ENCODE measurements at places on chromosomes 2 and 18.

DNA sequence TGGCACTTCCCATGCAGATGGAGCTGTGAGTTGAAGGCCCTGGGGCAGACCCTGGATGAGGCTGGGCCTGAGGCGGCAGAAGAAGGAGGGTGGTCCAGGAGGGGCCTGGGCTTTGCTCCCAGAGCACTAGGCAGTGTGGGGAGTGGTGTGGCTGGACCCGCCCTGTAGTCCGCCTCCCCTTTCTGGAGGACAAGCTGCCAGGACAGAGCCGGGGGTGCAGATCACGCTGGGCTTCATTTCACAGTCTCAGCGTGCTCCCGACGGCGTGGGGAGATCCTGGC is 49.8 kb downstream of the PTGR3 start:
- DNase-seq, result peak; percentile 62

- DNase-seq, result peak; percentile 28
Measured at GRCh38 chr2:8600456-8600855, 81.4 kb upstream of the ID2 start.

DNA sequence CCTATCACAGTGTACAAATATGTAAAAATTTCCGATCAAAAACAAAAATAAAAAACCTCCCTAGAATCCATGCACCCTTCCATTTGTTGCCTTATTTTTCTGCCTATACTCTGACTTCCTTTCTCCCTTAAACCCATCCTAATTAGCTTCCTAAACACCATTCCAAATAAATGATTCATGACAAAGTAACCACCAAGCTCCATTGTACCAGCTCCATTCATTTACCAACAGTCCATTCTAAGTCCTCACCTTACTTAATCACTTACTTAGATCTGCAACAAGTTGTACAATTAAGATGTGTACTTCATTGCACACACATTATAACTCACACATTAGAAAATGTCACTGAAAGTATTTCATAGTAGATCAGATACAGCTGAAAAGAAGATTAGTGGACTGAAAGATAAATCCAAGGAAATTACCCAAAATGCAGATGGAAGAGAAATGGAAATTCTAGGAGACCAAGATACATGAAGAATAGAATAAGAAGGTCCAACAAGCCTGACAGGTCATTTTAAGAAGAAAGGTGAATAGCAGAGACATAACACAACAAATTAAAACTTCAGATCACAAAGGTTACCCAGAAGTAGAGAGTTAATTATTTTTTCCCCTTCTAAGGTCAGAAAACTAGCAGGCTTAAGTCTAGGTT is 154.6 kb downstream of the DYM start:
- no peak for DNase-seq

GRCh38 chr2:176293334-176293733 is 24.1 kb downstream of the MTX2 start:
- no peak for DNase-seq

DNA sequence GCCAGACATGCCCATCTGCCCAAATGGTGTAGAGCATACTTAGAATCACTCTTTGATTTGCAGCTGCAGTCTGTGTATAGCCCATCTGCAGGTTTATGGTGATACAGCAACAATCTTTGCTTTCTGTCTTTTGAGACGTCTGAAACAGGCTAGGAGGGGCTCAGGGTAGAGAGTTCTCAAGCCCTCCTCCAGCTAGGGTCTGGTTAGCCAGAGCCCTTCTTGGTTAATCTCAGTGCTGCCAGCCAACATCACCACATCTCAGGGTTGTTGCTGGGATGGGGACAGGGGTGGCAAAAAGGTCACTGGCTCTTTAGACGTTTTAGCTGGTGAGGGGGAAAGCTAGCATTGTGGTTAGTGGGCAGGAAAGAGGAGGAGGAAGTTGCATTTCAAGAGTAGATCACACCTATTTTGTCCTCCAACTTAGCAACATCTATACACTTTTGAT is 136.6 kb upstream of the ACAA2 start:
- no peak for DNase-seq

DNA sequence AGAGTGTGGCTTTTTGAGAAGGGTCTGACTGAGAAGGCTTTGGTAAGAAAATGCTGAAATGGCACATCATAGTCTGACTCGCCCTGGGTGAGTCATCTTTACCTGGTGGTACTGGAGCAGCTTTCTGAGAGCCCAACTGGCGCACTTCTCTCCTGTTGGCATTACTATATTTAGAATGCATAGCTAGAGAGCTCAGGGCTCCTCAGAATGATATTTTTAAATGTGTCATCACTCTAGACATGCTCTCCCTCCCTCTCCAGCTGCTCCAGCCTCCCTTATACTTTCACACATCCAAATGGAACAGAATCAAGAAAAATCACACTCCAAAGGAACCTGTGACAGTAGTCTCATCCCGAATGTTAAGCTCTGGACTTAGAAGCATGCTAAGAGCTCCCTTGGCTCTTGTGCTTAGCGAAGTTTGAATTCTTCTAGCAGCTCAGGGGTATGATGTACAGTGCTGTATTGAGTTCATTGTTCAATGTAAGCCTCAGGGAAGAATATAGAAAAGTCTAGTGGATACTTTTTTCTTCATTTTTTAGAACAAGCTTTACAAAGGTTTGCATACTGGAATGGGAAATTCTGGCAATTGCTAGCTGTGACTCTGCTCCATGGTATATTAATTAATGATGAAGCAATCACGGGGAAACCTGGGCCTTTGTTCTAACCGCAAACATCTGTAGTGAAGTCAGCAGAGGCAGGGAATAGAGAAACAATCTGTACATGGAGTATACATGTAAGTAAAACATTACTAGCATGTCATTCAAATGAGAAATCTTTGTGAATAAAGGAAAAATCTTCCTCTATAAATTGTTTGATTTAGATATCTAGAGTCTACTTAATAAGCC is 751.2 kb upstream of the NRXN1 start:
- DNase-seq, result no peak

- no peak for DNase-seq
Measured at GRCh38 chr2:70799706-70800105, 9.3 kb upstream of the FIGLA start.

DNA sequence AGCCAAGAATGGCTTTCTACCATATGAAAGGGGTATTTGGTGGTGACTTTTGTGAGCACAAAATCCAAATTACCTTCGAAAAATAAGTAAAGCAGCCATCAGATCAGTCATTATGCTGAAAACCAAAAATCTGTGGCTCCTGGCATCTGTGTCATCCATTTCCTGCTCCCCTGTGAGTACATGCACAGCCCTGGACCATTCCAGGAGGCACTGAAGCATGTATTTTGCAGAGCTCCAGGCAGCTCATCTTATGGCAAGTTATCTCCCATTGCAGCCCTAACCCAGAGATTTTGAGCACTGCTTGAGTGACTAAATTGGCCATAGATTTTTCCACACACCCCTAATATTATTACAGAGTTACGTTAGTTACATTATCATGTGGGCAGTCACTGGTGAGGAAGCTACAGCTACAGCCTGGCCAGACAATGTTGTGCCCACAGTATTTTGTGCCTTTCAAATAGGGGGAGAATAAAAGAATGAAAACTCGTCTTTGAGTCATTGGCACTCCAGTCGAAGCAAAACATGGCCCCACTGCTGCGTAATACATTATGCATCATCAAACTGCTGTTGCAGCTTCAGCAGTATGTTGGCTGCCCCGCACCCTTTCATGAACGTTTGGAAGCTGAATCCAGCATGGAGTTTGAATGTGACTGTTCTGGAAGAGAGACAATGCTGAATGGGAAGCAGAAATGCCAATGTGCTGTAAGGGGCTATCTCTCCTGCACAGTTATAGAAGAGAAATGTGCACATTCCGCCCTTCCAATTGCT is 702.2 kb downstream of the RNF144A start:
- DNase-seq, result no peak

DNA sequence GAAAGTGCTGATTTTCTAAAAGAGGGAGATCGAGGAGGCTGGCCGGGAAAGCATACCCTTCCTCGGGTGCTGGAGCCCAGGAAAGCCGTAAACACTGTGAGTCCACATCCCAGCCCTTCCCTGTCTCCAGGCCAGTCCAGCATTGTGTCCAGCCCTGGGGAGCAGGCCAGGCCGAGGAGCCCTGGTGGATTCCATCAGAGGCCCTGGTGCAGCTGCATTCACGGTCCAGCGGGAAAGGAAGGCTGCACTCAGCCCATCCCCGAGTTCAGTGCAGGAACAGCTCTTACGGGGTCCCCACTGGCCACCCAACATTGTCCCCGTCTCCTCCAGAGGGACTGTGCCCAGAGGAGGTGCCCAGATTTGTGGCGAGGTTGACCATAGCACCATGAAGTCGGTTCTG is 218.6 kb downstream of the KLHL29 start:
- no peak for DNase-seq

DNA sequence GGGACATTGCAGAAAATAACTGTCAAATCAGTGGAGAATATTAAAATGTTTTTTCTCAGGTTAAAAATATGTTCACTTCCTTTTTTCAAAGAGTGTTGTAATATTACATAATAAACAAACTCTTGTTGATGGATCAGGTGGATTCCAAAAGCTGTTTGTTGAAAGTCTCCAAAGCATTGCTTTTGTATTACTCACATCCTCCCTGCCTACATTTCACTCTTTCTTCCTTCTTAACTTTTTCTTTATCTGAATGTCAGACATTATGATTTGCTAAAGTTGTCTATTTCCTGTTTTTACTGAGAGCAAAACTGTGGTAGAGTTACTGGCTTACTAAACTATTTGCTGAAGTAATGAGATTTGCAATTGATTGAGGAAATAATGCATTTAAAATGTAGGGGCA is 92.1 kb downstream of the CDH19 start:
- no peak for DNase-seq

DNA sequence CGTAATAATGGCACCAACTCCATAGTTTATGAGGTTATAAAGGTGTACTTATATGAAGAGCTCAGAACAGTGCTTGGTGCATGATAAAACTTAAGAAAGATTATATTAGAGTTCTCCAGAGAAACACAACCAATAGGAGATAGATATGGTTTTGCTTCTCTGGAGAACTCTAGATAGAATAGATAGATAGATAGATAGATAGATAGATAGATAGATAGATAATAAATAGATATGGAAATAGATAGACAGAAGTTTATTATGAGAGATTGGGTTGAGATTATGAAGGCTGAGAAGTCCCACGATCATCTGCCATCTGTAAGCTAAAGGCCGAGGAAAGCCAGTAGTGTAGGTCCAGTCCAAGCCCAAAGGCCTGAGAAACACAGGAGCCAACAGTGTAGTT is 2.9 kb upstream of the MBOAT2 start:
- DNase-seq, result no peak

DNA sequence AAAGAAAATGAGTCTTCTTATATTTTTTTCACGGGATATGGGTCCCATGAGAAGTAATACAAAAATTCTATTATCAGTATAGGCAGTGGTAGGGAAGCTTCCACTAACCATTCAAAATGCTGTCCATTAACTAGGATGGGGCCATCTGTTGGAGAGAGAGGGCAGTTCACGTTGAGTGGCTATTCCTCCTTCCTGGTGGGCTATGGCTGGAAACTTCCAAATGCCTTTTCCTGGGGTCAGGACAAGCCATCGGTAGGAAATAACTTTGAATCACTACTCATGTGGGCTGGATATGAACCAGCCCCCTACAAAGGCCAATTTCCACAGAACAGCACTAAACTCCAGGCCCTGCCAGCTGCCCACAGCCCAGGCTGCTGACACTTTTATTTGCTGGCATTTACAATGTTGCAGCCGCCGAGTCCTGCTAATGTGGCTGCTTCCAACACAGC is 156.1 kb upstream of the HNRNPA3 start:
- peak; percentile 74 for DNase-seq

GRCh38 chr2:218708086-218708485 is 2.5 kb upstream of the TTLL4 start:
- DNase-seq, result no peak

DNA sequence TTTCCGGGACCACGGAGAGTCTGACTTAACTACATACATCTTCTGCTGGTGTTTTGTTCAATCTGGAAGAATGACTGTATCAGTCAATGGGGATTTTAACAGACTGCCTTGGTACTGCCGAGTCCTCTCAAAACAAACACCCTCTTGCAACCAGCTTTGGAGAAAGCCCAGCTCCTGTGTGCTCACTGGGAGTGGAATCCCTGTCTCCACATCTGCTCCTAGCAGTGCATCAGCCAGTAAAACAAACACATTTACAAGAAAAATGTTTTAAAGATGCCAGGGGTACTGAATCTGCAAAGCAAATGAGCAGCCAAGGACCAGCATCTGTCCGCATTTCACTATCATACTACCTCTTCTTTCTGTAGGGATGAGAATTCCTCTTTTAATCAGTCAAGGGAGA is 23.1 kb downstream of the ICOS start:
- DNase-seq, result no peak

GRCh38 chr18:55283309-55283708 is 304.7 kb downstream of the TCF4 start:
- no peak for DNase-seq

- no peak for DNase-seq
Measured at GRCh38 chr2:240453461-240454105, 18.1 kb downstream of the GPC1 start.

DNA sequence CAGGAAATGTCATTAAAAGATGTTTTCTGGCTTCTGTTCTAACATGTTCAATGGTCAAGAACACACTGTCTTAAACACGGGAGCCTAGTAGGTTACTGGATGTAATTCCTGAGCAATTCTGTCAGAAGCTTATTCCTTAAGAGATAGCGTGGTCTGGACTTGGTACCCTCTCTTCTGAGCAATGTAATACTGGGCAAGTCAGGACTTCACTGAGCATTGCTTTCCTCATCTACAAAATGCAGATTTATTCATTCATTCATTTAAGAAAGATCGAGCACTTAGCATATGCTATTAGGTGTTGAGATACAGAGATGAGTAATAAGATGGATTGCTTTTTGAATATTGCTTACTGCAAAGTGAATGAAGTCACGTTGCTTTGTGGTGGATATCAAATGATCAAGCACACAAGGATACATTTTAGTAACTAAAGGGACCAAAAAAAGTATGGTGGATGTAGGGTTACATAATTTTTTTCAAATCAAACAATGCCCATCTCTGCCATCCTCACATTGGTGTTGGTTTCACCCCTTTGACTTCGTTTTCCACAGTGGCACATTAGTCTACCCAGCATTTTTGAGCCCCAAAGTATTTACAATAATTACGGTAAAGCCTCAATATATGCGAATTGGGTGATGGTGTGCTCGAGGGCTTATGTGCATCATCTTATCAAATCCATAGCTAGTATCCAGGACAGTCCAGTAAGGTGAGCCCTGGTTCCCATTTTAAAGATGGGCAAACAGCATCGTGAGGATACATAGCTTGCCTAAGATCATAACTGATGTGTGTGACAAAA is 65.3 kb downstream of the ZC3H6 start:
- no peak for DNase-seq

GRCh38 chr2:140696449-140696848 is 1434.4 kb downstream of the LRP1B start:
- DNase-seq, result peak; percentile 48

DNA sequence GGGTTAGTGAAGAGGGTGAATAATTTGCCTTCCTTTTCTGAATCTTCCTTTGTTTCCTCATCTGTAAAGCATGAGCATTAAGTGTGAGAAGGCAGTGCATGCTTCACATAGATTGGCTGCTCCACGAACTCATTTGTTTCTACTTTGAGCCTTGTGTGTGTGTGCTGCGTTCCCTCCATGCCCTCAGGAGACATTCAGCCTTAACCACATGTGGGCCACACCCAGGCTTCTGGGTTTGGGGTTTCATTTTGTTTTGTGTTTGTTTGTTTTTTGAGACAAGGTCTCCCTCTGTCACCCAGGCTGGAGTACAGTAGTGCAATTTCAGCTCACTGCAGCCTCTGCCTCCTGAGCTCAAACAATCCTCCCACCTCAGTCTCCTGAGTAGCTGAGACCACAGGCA is 843.3 kb downstream of the GALR1 start:
- DNase-seq, result no peak

GRCh38 chr2:30115141-30115980 is 31.4 kb upstream of the YPEL5 start:
- DNase-seq, result peak; percentile 97

Data from endodermal cell (in vitro differentiated cells).